Jurkat, Clone E6-1 (cell line): ENCODE measurements at places on chromosomes 11 and 22.

DNA sequence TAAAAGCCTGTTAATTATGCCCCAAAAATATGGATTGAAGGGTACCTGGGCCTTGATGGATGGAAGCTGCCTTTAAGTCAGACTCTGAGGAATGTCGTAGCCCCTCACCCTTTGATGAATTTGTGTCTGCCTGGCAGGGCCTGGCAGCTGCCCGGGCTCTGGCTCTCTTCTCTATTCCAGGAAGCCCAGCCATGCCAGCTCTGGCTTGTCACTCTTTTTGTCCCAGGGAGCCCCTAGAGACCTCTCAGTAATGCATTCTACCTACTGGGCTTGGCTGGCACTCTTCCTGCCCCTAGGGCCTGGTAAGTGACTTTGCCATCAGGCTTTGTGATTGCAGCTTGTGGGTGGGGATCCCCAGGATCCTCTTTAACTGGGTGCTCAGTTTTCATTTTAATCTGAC lies 103.8 kb downstream of the GRIK4 start:
- DNase-seq: no peak

DNA sequence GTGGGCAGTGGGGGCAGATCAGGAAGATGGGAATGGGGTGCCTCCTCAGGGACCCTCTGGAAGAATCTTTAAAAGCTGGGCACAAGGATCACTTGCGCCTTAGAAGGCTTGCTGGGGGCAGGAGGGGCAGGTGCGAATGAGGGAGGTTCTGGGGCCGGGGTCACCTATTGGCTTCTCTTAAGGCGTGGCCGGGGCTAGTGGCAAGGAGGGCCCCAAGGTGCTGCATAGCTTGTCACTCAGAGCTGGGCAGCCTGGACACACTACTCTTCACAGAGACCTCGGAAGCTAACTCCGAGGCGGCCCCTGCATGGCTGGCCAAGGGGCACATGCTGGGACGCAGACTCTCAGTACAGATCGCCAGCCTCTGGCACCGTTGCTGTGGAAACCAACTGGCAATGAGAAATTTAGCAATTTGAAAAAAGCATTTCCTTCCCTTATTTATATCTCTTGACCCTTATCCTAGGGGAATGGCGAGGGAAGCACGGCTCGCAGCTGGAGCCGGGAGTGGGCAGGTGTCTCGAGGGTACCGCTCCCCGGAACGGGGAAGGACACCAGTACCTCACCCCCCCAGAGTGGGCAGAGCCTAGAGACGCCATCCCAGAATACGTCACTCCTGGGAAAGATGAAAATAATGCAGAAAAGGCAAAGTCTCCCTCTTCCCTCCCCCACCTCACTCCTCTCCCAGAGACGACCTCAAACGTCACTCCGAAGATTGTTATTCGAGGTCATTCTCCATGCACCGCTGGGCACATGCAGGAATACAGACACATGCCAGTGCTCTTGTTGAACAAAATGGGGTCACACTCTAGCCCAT lies 188.1 kb downstream of the CTTN start:
- DNase-seq: no peak

DNA sequence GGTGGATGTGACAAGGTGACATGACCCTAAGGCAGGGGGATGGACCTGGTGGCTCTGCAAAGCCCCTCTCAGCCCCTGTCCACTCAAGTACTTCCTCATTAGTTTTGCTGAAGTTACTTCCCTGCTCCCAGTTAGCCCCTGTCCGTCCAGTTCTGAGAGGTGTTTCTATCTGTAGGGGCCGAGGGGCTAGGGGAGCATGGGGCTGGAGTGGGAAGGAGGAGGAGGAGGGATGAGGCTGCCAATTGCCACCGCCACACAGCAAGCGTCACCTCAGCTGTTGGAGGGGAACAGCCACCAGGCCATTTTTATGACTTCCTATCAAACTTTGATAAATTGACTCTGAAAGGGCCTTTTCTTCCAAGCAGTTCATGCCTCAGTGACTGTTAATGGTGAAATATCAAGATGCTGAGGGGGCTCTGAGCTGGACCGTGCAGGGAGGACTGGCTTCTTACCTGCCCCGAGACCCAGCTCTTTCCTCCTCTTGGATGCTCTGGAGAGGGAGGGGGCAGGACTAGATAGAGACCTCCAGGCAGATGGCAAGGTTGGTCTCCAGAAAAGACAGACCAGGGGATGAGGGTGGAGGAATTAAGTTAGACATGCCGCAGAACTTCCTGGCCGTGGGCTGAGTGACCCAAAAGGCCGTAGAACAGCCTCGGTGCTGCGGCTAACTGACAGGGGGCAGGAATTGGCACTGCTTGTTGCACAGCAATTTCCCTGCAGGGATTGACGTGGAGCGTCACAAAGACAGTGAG lies 137.0 kb downstream of the ST3GAL4 start:
- no peak for DNase-seq

- DNase-seq: no peak
Measured at GRCh38 chr11:135006800-135007199, 594.8 kb upstream of the B3GAT1 start.
